ENCODE measurements at places on chromosomes 11 and 22.

DNA sequence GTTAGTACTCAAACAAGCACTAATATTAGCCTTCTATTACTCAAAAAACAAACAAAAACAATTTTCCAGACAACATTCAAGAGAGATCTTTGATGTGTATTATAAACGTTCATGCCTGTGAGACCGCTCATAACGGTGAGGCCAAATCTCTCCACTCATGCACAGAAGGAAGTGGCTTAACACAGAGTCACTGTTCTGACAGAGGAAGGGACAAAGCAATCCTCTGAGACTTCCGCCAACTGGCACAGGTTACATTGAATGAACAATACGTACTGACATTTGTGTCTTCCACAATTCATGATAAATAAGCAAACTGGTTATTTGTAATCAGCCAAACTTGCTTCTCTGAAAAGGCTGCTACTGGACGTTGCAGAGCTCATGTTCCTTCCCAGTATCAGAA, 30.5 kb downstream of the CHKA start:
- no peak for DNase-seq

DNA sequence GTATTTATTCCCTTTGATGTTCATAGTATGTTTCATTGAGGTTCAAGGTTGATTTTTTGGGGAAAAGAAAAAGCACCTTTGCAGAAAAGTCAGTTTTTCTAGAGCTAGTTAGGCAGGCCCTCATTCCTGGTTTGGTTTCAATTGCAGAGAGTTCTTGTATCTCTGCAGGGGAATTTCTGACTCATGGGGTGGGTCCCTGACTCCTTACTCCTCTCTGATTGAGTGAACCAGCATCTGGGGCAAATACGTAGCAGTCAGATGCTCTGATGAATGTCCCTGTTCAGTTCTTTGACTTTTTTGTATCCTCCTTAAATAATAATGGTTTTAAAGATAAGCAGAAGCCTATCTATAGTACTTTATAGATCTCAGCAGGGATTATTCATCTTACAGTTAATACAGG, 7.7 kb upstream of the NCR3LG1 start:
- DNase-seq, result peak; percentile 82

DNA sequence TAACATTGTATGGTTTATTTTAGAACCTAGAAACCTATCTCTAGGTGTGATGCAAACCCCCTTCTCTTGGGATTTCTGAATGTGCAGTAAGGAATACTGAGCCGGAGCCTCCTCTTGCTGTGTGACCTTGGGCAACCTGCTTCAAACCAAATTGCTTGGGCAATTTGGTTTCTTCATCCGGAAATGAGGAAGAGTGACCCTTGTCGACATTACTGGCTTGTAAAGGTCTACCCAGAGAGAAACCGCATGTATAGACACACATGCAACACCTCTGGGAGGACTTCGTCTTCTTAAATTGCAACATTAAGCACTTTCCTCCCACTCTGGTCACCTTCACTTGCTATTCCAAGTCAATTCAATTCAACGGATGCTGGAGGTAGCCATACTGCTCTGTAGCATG, 19.6 kb upstream of the TP53I11 start:
- no peak for DNase-seq

DNA sequence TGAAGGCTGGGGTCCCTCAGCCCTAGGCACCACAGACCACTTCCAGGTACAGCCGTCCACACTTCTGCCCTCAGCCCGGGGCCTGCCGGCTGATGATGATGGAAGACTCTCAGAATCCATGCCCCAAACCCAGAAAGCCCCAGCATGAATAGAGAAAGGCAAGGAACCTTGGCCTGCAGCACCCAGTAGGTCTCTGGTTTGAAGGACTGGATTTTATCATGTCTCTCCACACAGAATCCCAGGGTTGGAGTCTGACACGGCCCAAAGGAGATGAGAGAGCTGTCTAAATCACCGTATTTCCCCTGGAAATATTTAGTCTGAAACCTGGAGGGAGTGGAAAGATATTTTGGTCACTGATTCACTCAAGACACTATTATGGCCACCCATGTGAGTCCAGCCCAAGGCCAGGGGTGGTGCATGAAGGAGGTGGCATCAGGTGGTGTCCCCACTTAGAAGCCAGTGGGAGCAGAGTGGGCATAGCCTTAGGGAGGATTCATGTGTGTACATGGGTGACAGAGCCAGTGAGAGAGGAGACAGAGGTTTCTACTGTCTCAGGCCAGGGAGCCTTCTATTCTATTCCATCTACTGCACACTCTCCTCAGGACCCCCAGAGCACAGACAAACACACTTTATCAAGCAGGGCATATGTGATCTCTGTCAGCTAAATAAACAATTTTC, 14.0 kb downstream of the TOP3B start:
- no peak for DNase-seq

DNA sequence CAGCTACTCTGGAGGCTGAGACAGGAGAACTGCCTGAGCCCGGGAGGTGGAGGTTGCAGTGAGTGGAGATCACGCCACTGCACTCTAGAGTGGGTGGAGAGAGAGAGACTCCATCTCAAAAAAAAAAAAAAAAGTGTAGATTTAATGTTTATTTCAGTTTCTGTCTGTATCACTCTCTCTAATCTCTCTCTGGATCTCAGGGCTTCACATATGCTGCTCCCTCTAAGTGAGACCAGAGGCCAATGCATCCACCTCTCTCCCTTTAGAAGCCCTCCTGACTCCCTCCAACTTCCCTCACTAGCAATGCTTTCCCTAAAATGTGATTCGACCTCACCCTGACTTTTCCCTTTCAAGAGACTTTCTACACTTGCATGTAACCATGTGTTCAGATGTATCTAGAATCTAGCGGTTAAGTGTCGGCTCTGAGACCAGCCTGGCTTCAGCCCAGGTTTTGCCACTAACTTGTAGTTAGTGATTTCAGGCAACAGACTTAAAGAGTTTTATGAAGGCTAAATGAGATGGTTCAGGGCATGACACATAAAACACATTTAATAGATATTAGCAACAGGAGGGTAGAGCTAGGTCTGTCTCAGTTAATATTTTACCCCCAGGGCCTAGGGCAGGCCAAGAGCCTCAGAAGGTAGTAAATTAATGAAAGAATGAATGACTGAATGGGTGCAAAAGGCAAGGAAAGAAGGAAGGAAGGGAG, 364.3 kb downstream of the LARGE1 start:
- no peak for DNase-seq
